ENCODE measurements at places on chromosomes 5 and 9.
A peak's percentile ranks its signal among the peaks of the same experiment; 100 is the strongest.

DNA sequence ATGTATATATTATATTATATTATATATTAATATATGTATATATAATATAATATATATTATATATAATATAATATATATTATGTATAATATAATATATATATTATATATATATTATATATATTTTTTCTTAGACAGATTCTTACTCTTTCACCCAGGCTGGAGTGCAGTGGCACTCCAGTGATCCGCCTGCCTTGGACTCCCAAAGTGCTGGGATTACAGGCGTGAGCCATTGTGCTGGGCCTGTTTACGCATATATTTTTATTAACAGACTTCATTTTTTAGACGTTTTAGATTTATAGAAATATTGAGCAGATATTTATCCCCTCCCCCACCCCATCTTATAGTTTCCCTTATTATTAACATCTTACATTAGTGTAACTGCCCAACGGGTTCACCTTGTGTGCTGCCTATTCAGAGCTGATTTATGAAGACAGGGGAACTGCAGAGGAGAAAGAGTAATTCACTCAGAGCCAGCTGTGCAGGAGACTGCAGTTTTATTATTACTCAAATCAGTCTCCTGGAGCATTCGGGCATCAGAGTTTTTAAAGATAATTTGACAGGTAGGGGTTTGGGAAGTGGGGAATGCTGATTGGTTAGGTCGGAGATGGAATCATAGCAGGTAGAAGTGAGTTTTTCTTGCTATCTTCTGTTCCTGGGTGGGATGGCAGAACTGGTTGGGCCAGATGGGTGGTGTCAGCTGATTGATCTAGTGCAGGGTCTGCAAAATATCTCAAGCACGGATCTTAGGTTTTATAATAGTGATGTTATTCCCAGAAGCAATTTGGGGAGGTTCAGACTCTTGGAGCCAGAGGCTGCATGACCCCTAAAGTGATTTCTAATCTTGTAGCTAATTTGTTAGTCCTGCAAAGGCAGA is 93.4 kb downstream of the UNC13B start:
- DNase-seq, result no peak

- DNase-seq, result no peak
Observed at GRCh38 chr9:27189426-27189825, 80.4 kb downstream of the TEK start.

DNA sequence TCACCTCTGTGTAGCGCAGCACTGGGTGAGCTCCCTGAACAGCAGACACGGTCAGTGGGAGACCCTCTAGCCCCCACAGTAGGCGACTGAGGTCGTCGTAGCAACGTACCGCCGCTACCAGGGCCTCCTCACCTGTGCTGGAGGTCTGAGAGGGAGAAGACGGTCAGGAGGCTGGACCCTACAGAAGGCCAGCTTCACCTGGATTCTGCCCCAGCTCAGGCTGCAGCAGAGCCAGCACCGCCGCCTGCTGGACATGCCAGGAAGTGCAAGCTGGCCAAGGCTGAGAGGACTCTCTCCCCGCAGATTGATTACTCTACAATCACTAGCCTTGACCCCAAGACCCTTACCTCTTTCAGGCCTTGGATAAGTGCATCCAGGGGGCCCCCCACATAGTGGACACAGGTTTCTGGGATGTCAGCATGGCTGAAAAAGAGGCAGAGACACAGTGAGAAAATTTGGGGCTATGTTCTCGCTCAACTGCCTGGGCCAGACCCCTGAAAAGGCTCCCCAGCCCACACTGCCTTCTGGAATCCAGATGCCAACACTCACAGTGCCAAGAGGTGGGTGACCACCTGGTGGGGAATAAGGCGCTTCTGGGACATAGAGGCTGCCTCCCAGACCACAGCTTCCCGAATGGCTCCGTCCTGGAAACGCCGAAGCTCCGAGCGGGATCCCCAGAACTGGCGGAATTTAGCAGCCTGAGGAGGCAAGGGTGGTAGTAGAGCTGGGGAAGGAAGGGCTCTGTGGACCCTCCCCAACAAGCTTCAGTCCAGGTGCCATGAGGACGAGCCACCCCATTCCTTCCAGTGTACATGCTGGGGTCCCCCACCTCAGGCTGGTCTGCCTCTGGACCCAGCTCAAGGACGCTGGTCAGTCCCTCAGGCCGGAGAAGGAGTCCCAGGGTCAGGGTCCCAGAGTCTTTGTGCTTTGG is 6.9 kb downstream of the NOL6 start:
- peak; percentile 72 for DNase-seq

DNA sequence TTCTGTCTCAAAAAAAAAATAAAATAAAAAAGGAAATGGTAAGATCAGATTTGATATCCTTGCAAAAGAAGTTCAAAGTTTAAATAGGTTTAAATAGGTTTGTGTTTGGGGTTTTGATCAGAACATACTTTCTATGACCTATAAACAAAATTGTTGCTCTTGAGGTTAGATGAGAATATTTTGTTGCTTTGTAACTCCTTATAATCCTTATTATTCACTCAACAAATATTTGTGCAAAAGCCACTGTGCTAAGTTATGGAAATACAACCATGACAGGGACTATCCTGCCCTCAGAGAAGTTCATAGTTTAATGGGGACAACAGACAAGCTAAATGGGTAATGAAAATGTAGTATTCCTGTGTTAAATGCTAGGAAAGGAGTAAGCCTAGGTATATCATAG is 71.5 kb downstream of the INVS start:
- no peak for DNase-seq

- DNase-seq, result no peak
Observed at GRCh38 chr5:172635038-172635437, 6.0 kb upstream of the NEURL1B start.

- no peak for DNase-seq
Observed at GRCh38 chr5:27125856-27126255, 87.5 kb upstream of the CDH9 start.

DNA sequence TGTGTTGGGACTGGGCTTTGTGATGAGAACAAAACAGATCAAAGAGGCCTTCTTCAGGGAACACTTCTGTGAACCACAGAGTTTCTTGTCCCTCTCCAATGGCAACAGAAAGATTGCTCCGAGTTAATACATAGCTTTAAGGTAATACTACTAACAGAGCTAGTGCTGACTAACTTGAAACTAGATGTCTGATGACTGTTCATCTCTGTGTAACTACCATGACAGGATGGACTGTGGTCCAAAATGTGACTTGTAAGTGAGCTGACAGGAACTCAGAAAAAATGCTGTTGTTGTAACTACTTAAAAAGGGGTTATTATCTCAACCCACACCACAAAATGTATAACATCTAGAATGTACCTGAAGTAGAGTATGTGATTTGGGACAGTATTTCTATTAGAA is 630.2 kb upstream of the DMAC1 start:
- no peak for DNase-seq

DNA sequence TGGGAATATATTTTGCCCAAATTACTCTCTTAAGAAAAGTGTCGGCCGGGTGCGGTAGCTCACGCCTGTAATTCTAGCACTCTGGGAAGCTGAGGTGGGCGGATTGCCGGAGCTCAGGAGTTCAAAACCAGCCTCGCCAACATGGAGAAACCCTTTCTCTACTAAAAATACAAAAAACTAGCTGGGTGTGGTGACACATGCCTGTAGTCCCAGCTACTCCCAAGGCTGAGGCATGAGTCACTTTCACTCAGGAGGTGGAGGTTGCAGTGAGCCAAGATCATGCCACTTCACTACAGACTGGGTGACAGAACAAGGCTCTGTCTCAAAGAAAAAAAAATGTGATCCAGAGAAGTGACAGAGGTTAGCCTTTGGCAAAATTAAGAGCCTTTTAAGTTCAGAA is 26.4 kb upstream of the TMEM171 start:
- peak; percentile 36 for DNase-seq

DNA sequence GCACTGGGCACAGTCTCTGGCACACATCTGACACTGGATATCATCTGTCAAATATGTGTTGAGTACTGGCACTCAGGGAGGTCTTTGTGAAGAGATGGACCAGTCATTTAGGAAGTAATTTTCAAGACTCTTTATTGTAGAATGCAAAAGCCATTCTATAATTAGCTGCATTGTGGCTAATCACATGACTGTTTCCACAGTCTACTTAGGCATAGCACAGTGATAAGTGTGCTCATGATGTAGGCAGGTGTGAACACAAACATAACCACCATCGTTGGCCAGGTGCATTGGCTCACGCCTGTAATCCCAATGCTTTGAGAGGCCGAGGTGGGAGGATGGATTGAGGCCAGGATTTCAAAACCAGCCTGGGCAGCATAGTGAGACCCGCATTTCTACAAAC is 62.2 kb downstream of the CFAP77 start:
- no peak for DNase-seq

- no peak for DNase-seq
Observed at GRCh38 chr5:18744441-18744840, 1110.2 kb downstream of the TAF11L14 start.

DNA sequence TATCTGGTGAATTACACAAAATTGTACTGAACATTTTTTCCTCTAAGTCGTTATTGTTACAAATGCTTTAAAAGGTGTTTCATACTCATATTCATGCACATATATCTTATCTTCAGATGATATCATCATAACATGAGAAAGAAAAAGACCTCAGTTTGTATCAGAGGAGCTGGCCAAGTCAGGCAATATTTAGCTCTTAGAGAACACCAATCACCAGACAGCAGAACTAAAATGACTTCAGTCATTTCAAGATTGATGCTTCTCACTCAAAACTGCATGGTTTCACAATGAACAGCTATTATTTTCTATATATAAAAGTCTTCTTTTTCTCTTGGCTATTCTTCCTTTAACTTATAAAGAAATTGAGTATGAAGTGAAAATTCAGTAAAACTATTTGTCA is 44.6 kb downstream of the TSSK1B start:
- no peak for DNase-seq

- DNase-seq, result peak; percentile 52
Observed at GRCh38 chr9:84301851-84302250, 38.7 kb downstream of the SLC28A3 start.

DNA sequence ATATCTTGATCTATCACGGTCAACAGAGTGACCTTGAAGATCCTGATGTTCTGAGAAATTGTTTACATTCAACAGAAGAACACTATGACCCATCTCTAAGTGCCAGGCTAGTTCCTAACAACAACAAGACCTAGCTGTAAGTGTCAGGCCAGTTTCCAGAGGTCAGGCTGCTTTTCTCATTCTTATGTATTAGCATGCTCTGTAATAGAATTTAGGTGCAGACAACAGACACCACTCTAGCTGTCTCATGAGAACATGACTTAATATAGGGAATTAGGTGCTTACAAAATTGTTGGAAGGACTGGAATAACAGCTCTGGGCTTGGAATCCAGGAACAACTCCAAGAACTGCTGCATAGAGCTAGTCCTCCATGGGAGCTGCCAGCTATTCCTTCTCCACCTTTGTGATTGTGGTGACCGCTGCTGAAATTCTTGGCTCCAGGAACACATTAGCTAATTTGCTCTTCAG is 138.7 kb downstream of the SNX18 start:
- no peak for DNase-seq

- no peak for DNase-seq
Observed at GRCh38 chr5:180116077-180116999, 44.8 kb upstream of the RNF130 start.

- no peak for DNase-seq
Observed at GRCh38 chr5:76379316-76379715, 23.8 kb upstream of the IQGAP2 start.

DNA sequence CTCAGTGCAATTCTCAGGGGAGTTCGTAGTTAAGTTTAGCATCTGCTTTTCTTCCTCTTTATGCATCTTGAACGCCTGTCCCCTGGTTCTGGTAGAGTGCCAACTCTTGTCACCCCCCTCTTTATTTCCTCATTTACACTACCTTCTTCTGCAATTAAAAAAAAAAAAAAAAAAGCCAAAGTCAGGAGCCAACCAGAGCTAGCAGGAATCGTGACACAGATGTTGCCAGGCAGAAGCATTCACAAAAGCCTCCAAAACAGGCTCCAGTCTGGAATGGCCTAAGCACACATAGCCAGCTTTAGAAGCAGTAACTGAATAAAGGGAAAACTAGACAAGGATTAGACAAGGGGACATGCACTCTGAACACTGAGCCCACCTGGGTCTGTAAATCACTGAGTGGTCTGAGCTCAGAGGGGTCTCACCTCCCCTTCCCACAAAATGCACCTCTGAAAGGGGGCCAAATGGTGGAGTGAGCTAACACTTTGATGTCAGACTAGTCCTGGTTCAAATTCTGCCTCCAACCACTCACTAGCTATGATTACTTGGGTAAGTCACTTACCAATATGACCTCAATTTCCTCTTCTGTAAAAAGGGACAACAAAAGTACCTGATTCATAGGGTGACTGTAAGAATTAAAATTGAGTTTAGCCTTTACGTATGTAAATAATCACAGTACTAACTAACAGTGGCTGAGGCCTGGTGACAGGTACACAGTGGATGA is 2.0 kb downstream of the CD74 start:
- peak; percentile 84 for DNase-seq

DNA sequence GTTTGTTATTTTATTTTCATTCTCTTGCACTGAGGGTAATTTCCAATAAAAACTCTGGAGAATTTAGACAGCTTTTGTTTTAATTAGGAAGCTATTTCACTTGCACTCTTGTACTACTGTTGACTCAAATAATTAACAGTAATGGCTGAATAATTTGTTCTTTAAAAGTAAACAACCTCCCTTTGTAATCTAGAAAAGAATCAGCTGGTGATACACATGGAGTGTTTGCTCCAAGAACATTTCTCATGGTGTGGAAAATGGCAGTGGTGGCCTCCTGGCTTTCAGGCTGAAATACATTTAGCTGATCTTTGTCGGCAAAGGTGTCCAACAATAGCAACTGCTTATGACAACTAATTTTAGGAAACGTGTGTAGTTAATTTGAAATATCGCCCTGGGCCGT is 129.4 kb downstream of the C9orf152 start:
- no peak for DNase-seq

GRCh38 chr9:13221741-13222140 is 57.8 kb downstream of the MPDZ start:
- no peak for DNase-seq

- no peak for DNase-seq
Observed at GRCh38 chr5:83124593-83124992, 47.2 kb downstream of the XRCC4 start.

GRCh38 chr5:120092649-120093048 is 371.5 kb upstream of the PRR16 start:
- DNase-seq, result no peak

GRCh38 chr9:134068744-134069479 is 1.1 kb upstream of the BRD3 start:
- no peak for DNase-seq

GRCh38 chr5:91076138-91076537 is 307.0 kb downstream of the ARRDC3 start:
- DNase-seq, result no peak

- DNase-seq, result no peak
Observed at GRCh38 chr5:3911111-3911510, 315.5 kb downstream of the IRX1 start.

- DNase-seq, result no peak
Observed at GRCh38 chr5:14869668-14870164, 1.9 kb downstream of the ANKH start.

DNA sequence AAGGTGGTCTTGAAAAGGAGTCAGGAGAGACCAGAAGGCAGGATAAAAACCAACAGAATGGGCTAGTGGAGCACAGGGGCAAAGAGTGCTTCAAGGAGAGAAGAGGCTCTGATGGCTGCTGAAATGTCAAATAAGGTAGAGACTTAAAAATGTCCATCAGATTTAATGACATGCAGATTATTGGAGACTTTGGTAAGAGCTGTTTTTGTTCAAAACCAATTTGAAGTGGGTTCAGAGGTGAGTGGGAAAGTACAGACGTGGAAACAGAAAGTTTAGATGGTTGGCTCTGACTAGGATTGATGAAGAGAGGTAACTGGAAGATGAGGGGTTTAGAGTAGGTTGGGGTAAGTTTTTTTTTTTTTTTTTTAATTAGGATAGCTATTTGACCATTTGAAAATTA is 14.1 kb downstream of the SLC25A46 start:
- no peak for DNase-seq

GRCh38 chr9:86644675-86645034 is 290.4 kb upstream of the TUT7 start:
- DNase-seq, result no peak

Data from dermis blood vessel endothelial cell (primary cell).